Stimulated activated CD8-positive, alpha-beta memory T cell treated with anti-CD3 and anti-CD28 coated beads, Interleukin-7, amount 100 ng/mL, for 1 hour (primary cell): ENCODE measurements at places on chromosomes 13 and 19.

- no peak for DNase-seq
Measured at GRCh38 chr19:13882836-13883235, 5.9 kb downstream of the NANOS3 start.

- DNase-seq = no peak
Measured at GRCh38 chr13:23871616-23872220, 17.5 kb downstream of the MIPEP start.

GRCh38 chr13:77896977-77897376, 21.7 kb downstream of the EDNRB start:
- no peak for DNase-seq

DNA sequence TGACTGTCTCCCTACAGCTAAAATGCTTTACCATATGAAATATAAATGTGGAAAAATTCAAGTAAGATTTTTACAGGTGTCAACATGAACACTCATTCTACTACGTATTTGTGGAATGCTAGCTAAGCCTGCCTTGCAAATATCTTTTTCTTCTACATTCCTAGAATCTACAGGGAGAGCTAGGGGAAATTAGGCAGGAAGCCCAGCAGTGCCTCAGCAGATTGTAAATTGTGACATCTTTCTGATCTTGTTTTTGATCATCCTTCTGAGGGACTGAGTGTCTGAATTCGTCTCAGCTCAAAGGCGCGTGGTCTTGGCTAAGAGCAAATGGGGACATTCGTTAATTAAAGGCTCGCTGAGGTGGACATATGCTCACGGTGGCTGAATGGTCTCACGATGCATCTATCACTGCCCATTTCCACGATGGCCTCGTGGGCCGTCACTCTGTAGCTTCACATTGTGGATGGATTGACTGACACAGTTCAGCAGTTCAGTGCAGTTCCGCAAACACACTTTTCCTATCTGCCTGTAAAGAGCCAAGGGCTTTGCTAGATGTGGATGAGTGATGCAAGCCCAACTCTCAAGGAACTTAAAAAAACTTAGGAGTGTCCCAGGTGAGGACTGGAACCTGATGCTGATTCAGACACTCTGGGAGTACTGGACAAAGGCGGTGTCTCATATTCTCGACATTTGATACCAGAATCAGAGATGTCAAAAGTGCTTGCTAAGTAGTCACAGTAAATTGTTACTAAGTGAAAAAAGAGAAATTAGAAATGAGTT, 562.5 kb downstream of the EFNB2 start:
- no peak for DNase-seq

- no peak for DNase-seq
Measured at GRCh38 chr13:49409008-49409407, 34.9 kb downstream of the CAB39L start.

DNA sequence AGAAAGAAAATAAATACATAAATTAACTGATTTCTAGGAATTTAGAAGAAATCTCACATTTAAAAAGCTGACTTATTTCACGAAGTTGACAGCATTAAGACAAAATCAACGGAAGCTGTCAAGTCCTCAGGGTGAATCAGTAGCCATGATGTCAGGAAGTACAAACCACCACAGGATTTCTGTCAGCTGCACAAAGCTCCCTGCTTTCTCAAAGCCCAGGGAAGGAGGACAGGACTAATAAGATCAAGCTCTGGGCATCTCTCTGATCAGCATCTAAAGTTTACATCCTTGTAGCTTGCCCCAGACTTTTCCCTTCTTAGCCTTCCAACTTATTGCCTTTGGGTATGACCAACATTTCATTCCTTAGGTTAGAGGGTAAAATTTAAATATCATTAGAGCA, 9.4 kb downstream of the DCT start:
- DNase-seq = no peak

- DNase-seq = no peak
Measured at GRCh38 chr13:24280720-24281119, 28.7 kb upstream of the C1QTNF9 start.

DNA sequence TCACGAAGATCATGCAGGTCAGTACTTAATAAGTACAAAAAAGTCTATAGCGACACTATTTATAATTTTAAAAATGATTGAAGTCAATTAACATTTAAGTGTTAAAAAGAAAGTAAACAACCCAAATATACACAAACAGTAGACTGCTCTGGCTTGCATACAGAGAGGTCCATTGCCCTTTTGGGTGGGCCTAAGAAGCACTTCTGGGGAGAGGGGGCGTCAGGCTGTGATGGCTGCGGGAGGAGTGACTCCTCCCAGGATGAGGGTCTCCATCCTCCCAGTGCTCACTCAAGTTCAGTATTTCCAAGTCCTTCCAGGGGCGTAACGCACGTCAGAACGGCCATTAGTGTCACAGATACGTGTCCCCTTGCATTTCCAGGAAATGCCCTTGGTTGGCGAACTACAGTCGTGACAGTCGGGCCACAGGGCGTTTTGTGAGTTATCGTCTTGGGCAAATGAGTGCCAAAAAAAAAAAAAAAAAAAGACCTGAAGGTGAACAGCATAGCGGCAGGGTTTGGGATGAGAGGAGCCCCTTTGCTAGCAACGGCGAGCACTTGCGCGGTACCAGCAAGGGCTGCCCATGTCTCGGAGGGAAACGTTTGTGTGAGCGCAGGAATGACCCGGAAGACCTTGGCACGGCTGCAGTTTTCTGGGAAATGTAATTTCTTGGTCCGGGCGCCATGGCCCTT, at the start of gene SCGB2B2:
TSS of gene SCGB2B2 (minus strand) at position 463 of the 689 bp plus-strand sequence. CDS start 82,596 bp downstream, outside the sequence.
- no peak for DNase-seq

GRCh38 chr19:18999016-18999758, 34.1 kb downstream of the SUGP2 start:
- DNase-seq = no peak

- DNase-seq = no peak
Measured at GRCh38 chr19:5948752-5949564, 29.0 kb downstream of the RANBP3 start.

- no peak for DNase-seq
Measured at GRCh38 chr19:42281146-42281826, 12.2 kb downstream of the CIC start.

DNA sequence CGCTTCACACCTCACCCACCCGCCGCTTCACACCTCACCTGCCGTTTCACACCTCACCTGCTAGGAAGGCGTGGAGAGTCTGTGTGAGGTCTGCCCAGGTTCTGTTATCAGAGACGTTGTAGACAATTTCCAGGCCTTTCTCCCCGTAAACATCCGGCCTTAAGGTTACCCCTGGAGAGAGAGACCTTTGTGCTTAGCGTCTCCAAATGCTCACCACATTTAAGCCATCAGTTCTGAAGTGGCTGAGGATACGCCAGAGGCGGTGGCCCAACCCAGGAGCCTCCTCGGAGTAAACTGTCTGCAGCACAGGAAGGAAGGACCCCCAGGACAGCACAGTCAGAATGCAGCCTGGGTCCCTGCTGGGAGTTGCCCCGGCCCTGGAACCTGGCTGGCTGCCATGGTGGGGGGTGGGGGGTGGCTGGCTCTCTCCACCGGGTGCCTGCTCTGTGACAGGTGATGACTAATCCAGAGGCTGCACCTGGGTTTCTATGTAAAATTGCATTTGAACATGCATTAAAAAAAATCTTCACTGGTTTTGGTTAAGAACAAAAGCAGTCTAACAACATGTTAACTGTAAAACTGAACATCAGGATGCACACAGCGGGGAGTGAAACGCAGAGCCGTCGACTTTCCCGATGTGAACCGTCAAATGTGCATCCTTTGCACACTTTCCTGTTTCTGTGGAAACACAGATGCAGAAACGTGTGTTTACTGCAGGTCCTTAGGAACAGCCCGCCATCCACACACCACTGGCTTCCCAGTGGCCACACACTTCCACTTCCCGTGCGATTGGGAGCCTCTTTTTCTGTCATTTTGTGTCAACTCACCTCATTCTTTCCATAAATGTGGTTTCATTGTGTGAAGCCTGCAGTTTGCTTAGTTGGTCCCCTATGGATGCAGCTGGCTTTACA, 4.5 kb downstream of the ATP4B start:
- no peak for DNase-seq

- DNase-seq = no peak
Measured at GRCh38 chr13:75321084-75321483, 160.9 kb downstream of the TBC1D4 start.

- DNase-seq = no peak
Measured at GRCh38 chr13:59963383-59963782, 200.3 kb downstream of the DIAPH3 start.

DNA sequence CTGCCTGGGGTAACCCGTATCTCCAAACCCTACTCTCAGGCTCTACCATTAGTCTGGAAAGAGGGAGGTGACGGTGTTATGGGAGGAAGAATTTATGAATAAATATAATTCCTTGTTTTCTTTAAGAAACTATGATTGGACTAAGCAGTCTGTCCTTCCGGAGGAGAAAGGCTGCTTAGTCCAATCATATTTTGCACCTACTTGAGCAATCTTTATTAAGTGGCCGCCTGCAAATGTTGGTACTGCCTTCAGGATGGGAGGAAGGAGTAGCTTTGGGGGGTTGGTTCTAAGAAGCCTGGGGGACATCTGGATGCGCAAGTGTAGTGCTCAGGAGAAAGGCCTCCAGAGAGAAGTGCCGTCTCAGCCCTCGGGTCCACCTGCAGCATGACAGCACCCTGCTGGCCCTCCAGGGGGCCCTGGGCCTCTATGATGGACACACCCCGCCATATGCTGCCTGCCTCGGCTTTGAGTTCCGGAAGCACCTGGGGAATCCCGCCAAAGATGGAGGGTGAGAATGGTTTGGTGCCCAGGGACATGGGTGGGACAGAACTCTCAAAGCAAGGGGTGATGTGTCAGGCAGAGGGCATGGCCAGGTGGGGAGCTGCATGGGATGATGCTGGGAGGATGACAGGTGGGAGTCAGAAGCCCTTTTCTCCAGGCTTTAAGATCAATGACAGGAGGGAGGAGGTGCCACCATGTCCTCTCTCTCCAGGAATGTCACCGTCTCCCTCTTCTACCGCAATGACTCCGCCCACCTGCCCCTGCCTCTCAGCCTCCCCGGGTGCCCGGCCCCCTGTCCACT, 4.1 kb downstream of the ACP4 start:
- no peak for DNase-seq

DNA sequence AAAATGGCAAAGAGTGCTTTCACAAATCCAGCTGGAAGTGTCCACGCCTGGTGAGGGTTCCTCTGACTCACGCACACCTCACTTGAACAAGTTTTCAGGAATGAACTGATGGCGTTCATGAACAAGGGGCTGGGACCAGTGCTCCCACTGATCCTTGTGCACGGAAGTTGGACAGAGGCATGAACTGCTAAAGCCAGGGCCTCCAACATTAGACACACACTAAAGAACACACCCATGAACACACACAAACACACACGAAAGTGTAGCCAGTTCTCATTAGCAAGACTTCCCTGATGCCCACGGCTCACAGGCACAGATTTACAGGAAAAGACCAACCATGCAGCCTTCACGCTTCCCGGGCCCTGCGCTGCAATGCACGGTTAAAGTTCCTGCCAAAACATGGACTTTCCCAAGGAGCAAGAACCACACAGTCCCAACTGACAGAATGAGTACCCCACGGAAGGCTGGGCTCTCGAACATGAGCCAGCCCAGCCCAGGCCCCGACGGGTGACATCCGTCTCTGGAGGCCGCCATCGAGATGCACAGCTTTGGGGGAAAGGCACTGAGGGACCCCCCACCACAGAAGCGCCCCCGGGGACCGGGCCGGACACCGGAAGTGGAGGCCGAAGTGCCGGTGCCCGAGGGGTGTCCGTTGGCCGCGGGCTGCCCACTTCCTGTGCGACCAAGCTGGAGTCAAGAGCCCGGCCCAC, 808 bp downstream of the DNMT1 start:
- DNase-seq = no peak

- no peak for DNase-seq
Measured at GRCh38 chr13:74761801-74762757, 627.9 kb upstream of the KLF12 start.

- no peak for DNase-seq
Measured at GRCh38 chr13:108433976-108434755, 164.6 kb downstream of the TNFSF13B start.

DNA sequence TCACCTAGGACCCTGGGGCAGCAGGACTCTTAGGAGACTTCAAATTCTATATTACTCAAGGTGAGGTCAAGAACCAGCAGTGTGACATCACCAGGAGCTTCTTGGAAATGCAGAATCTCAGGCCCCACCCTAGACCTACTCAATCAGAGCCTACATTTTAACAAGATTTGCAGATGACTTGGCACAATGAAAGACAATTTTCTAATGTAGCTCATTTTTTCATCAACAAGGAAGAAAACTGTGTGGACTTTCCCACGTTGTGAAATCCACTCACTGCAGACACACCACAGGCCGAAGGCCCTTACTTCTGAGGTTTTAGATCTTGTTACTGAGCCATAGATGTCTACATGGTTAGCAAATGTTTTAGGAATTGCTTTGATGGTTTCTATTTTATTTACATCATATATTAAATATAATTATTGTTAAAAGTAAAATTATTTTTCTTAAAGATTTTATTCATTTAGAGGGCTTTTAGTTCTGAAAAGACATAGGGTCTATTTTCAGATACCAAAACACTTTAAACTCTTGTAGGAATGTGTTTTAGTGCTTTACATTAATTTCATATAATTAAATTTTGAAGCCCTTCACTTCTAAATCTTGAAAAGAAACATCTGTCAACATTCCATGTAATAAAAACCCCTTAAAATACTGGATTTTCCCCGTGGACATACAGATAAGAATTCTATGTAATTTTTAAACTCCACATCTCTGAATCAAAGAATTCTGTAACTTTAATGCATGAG, 18.5 kb upstream of the STARD13 start:
- no peak for DNase-seq

DNA sequence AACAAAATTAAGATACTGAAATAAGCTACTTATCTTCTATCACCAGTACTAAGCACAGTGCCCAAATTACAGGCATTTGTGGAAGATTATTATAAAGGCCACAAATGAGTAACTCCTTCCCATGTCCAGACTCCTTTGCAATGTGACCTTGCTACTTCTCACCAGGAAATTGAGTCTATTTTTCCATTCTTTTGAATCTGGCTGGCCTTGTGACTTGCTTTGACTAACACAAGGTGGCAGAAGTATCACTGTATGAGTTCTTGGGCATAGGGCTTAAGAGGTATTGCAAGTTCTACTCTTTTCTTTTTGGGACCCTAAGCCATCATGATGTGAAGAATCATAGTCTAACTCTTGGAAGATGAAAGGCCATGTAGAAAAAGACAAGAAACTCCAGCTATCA, 49.9 kb downstream of the UGGT2 start:
- DNase-seq = no peak

GRCh38 chr19:51664131-51664530, 17.5 kb upstream of the SIGLEC14 start:
- DNase-seq = no peak

- DNase-seq = no peak
Measured at GRCh38 chr19:5949792-5950305, 28.1 kb downstream of the RANBP3 start.

GRCh38 chr13:113742000-113742441, 17.0 kb upstream of the TMEM255B start:
- no peak for DNase-seq

GRCh38 chr19:35790981-35791813, 15.8 kb downstream of the ARHGAP33 start:
- no peak for DNase-seq

- DNase-seq = no peak
Measured at GRCh38 chr13:59631271-59631670, 532.5 kb downstream of the DIAPH3 start.

GRCh38 chr13:40996426-40997092, 22.6 kb downstream of the ELF1 start:
- no peak for DNase-seq

- no peak for DNase-seq
Measured at GRCh38 chr19:8206147-8207087, 2.8 kb upstream of the CERS4 start.

- no peak for DNase-seq
Measured at GRCh38 chr13:42119875-42120274, 71.4 kb downstream of the DGKH start.

GRCh38 chr13:99301913-99302636, 5.1 kb downstream of the GPR183 start:
- no peak for DNase-seq
